ENCODE measurements at places on chromosomes 11 and 22. TPM values are rescaled to one million over a fixed set of nuclear protein-coding genes. Genes with fewer than 3 reads are reported as not detected.
A peak's percentile ranks its signal among the peaks of the same experiment; 100 is the strongest.

GRCh38 chr11:120086651-120087050 is 51.3 kb downstream of the TRIM29 start:
- H3K4me3 ChIP-seq, result no peak overlapping the region
- H3K4me1 ChIP-seq, result no peaks in the 10 kb centered on the region
- H3K36me3 ChIP-seq, result peaks cover 14% of the 10 kb centered on the region
- H3K27ac ChIP-seq, result no peak overlapping the region
- peaks cover 12% of the 10 kb centered on the region for H3K27me3 ChIP-seq

Gene WNT11
- total RNA-seq, result not detected

DNA sequence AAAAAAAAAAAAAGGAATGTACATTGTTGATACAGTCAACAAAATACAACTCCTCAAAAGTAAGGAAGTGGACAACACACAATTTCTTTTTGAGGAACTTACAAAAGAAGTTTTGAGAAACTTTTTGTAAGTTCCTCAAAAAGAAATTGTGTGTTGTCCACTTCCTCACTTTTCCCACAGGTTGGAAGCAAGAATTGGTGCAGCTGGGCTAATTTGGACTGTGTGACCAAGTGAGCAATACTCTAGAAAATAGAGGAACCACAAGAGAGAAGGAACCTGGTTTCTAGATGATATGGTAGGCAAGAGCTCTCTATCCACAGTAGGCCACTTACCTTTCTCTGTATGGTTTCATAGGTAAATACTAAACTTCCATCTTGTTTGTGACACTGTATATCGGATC is 1053.8 kb downstream of the LRRC4C start:
- peaks cover 14% of the 10 kb centered on the region for H3K4me1 ChIP-seq
- H3K27ac ChIP-seq, result no peak overlapping the region
- DNase-seq, result no peak
- H3K36me3 ChIP-seq, result no peaks in the 10 kb centered on the region
- no peak overlapping the region for H3K4me3 ChIP-seq

Gene OR10A2
- total RNA-seq, result not detected

Gene CRYBB2
- 0.51 TPM for total RNA-seq

DNA sequence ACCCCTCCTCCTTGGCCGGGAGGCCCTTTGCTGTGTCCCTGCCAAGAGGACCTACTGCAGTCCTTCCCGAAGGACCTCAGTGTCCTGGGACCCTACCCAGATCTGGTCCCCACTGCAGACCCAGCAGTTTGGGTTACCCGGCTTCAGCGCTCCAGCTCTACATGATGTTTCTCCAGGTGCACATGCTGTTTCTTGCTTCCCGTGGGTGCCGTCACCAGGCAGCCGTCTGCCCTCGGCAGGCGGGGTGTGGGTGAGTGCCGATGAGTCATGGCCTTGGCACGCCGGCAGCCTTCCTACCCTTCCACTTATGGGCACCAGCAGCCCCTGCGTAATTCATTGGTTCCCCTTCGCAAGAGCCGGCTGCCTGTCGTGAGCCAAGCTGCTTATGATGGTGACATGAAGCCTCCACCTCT is 101.8 kb downstream of the BCR start:
- peaks cover 21% of the 10 kb centered on the region for H3K4me1 ChIP-seq
- no peak overlapping the region for H3K4me3 ChIP-seq
- no peaks in the 10 kb centered on the region for H3K36me3 ChIP-seq
- DNase-seq, result peak; percentile 36
- peaks cover 5% of the 10 kb centered on the region for H3K27me3 ChIP-seq

DNA sequence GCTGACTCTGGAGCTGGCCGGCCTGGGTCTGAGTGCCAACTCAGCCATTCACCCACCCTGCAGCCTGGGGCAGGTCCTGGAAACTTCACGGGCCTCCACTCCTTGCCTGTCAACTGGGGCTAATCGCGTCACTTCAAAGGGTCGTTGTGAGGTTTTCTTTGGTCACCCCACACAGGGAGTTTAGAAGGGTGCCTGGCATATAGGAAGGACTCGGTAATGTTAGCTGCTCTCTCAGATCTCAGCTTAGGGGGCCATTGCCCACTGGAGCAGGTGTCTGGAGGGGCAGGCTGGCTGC is 7.3 kb downstream of the INCENP start:
- peaks cover 1% of the 10 kb centered on the region for H3K27me3 ChIP-seq
- H3K4me3 ChIP-seq, result no peak overlapping the region
- no peak overlapping the region for H3K27ac ChIP-seq
- peaks cover 23% of the 10 kb centered on the region for H3K4me1 ChIP-seq

Gene FXYD6
- not detected for total RNA-seq

DNA sequence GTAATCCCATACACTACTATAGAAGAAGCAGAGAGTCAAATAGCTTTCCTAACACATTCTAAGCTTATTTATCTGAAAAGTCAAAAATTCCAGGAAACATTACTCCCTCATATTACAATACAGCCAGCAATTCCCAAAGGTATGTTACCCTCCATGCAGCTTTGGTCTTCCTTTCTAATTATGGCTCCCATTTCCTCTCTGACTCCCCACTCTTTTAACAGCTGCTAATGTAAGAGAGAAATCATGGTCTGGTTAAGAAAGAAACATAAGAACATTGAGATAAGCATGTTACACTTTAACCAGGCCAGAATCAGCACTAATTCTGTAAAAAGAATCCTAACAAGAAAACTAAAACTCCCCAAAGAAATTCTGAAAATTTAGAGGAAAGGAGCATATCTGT is 6.8 kb downstream of the PPP2R1B start:
- H3K36me3 ChIP-seq, result peaks cover 60% of the 10 kb centered on the region
- peak overlapping the region; percentile 60 for H3K27ac ChIP-seq
- no peak for DNase-seq
- H3K4me1 ChIP-seq, result peaks cover 30% of the 10 kb centered on the region
- 0 out of 2 replicates have a peak overlapping the region, but pooled peaks have one; percentile 40 for H3K4me3 ChIP-seq

Gene MMP12
- 0.97 TPM for total RNA-seq

DNA sequence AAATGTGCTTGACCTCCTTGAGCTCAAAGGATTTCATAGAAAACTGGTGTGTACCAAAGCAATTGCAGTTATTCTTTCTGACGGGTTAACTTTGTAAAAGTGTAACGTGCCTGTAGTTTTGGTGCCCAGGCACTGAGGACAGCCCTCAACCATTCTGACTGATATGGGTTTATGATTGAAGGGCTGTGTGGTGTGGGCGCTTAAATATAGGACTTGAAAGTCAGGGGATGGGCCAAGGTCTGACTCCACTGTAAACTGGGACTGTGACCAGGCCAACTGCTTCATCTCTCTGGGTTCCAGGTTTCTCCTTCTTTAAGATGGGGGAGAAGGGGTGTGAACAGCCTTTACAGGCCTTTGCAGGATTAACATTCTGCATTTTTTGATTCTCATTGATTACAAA is 191.1 kb upstream of the ARHGAP20 start:
- DNase-seq, result no peak
- H3K27ac ChIP-seq, result no peak overlapping the region
- peaks cover 25% of the 10 kb centered on the region for H3K27me3 ChIP-seq
- peaks cover 32% of the 10 kb centered on the region for H3K4me1 ChIP-seq
- H3K4me3 ChIP-seq, result no peak overlapping the region

Gene ACR
- total RNA-seq, result not detected
